ENCODE measurements at places on chromosomes 11 and 22.

DNA sequence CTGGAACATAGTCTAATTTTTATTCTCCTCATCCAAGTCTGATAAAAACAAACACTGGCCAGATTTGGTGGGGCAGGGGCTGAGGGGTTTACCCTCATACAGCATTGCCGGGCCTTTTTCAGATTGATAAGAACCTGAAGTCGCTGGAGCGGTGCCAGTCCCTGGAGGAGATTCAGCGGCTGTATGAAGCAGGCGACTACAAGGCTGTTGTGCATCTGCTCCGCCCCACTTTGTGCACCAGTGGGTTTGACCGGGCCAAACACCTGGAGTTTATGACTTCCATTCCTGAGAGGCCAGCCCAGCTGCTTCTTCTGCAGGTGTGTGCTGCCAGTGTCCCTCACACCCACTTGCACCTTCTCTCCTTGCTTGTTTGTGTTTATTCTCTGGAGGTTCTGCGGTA, 55.8 kb downstream of the CABIN1 start:
- DNase-seq, result no peak

DNA sequence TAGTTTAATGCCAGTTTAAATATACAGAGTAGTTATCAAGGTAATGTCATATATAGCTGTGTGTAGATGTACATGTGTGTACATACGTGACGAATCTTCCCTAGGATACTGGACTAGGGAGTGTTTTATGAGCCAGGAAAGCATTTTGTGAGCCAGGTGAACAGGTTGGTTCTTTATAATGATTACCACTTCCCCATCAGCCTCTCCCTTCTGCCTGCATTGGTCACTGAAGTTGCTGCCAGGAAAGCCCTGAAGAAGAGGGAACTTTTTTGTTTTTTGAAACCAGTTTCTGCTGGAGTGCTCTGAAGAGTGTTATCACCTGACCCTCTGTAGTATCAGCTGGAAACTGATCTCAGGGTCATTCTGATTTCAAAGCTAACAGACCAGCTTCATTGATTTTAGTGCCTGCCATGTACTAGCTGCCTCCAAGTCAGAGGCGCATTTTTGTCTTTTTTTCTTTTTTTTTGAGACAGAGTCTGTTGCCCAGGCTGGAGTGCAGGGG, 14.2 kb upstream of the ST14 start:
- DNase-seq, result no peak

DNA sequence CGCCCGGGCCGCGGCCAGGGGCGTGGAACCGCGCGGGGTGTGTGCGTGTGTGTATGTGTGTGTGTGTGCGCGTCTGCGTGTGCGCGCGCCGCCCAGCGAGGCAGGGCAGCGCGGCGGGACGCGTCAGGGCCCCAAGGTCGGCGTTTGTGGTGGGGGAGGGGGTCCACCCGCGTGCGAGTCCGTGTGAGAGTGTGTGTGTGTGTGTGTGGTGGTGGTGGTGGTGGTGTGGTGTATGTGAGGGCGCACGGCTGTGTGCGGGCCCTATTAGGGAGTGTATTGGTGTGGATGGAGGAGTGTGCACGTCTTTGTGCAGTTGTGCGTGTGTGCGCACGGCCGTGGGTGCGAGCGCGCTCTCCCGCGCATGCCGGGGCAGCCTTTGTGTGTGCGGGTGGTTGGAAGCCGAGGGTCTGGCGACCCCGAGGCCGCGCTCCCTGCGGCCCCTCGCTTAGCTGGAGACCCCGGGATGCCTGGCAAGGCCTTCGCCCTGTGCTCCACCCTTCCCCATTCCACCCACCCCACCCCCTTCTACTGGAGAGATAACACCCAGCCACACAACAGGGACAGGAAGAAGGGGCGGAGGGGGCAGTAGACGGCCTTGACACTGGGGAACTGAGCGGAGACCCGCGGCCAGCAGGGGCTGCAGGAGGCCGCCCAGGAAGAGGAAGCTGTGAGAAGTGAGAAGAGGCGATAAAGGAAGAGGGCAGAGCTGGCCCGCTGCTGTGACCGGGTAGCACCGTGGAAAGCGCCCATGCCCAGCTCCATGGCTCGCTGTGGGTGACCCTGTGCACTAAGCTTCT, 528 bp upstream of the ARRB1 start:
- DNase-seq, result peak; percentile 65

DNA sequence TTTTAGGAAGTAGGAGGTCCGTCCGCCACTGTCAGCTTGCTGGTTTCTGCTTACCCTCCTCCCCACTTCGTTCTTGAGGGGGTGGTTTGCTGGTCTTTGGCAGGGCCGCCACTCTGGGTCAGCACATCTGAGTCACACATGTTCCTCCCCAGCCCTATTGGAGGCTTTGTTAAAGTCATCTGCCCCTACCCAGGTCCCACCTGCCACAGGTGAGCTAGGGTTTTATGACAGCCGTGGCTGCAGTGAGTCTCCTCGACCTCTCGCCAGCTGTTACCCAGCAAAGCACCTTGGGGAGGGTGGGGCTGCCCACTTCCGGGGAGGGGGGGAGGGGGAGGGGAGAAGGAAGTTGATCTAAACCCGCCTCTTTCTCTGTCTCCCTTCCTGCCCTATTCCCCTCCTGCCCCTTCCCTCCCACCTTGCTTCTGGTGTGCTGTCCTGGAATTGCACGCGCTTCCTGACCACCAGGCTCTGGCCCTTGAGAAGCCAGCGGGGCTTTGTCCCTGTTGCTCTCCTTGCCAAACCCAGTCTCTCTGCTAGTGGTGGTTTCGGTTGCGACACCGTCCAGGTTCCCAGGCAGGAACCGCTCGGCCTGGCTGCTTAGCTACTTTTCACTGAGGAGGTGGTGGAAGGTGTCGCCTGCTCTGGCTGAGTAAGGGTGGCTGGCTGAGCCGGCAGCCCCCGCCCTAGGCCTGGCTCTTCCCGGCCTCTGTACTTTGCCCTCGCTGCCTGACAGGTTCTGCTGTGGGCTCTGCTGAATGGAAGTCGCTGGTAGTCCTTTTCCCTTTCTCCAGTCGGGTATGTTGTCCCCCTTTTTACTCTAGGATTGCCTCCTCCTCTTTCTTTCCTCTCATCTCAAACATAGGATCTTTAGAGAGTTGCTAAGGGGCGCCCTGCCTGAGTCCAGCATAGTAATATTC, 28.5 kb downstream of the RCOR2 start:
- DNase-seq, result peak; percentile 61

- DNase-seq, result no peak
Measured at GRCh38 chr11:123510579-123510905, 80.5 kb downstream of the GRAMD1B start.

GRCh38 chr22:38802671-38803121, 8.8 kb upstream of the DNAL4 start:
- DNase-seq, result no peak

DNA sequence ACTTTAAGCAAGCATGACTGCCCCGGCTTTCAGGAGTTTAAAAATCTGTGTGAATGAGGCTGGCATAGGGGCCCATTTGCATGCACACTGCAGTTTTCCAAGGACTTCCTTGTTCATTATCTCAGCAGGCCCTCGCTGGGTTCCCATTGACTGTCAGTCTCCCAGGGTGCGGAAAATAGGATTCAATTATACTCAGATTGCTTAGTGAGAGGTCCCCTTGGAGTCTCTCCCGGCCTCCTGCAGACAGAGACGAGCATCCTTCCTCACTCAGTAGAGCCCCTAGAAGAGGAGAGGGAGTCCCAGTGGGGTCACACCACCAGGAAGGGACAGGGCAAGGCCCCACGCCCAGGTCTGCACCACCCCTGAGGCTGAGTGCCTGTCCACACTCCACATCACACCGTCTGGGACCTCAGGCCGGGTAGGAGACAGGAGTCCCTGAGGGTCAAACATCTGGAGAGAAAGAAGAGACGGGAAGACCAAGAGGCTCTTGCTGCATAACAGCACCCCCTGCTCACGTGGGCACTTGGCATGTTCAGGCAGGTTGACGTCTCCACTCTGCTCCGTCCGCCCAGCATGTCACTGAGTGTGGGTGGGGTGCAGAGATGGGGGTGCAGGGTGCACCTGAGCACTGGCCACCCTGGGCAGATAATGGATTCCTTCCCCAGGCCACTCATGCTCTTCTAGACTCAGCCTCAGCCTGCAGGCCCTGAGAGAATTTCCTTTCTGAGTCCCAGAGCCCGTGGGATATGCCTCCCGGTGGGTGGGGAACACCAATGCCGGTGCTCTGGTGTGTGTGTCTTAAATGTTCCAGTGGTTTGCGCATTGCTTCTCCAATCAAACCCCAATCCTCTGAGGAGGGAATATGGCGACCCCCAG, 58.8 kb downstream of the MCM5 start:
- DNase-seq, result no peak

DNA sequence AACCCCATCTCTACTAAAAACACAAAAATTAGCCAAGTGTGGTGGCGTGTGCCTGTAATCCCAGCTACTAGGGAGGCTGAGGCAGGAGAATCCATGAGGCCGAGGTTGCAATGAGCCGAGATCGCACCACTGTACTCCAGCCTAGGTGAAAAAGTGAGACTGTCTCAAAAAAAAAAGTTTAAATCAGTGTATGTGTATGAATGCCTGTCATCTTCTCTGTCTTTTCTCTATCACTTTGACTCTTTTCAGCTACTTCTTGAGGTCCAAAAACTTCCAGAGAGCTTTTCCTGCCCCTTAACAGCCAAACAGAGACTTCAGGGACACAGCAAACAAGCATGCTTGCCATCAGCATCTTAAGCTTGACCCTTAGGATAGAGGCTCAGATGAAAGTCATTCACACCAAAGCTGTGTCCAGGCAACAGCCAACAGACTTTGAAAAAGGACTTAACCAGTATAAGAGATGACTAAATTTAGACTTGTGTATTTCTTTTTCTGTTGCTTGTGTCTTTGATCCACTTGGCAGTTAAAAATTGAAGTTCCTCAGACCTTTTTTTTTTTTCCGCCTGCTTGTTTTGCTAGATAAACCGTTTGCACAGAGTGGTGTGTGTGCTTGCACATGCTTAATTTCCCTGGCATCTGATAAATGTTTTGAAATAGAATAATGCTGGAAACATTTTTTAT, 151.9 kb downstream of the DBX1 start:
- no peak for DNase-seq

DNA sequence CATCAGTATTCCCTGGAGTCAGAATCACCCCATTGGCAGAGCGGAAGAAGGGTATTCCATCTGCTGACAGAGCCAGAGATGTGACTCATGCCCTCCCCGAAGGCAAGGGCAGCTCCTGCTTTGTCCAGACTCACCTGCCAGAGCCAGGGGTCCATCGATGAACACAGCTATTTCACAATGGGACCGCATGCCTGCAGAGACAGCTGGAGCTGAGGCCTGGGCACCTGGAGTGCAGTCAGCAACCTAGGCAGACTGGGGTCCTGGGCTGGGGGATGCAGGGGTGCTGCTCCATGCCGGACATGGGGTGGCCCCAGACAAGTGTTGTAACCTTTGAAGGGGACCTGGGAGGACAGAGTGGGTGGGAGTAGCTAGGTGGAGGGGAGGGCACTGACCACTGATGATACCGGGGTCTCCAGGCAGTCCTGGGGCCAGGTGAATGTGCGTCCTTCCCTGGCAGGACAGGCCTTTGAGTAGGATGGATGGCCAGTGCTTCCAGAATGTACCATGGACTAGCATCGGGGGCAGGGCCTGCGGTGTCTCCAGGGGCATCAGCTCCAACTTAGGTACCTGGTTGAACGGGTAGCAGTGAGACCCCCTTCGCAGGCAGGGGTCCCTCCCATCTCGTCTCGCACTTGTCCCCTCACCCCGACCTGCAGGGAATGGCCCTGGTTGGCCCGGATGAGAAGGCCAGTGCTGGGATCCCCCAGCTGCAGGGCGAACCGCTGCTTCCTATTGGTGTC, 1.7 kb downstream of the TRPT1 start:
- DNase-seq, result no peak

DNA sequence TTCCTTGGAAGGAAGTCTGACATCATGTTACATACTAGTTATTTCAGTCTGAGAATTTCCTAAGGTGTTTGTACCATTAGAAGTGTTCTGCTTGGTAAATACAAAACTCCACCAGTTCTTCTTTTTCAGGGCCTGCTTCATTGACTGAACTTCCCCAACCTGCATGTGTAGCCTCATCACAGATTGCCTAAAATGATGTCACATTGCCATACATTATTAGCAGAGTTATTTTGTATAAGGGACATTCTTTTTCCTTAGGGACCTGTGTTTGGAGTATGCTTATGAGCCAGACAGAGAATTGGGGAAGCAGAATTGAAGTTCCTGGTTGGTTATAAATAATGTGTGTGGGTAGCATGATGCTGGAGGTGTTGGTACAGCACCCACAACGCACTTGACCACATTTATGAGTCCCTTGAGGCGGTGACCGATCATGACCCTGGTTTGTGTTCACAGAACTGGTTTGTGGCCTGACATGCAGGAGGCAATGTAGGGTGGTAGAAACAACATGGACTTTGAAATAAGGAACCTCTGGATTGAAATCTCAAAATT, 16.4 kb upstream of the MMP7 start:
- no peak for DNase-seq
